Anterior cingulate cortex (tissue), 58 donors: ENCODE measurements at places on chromosomes 5 and 9.

DNA sequence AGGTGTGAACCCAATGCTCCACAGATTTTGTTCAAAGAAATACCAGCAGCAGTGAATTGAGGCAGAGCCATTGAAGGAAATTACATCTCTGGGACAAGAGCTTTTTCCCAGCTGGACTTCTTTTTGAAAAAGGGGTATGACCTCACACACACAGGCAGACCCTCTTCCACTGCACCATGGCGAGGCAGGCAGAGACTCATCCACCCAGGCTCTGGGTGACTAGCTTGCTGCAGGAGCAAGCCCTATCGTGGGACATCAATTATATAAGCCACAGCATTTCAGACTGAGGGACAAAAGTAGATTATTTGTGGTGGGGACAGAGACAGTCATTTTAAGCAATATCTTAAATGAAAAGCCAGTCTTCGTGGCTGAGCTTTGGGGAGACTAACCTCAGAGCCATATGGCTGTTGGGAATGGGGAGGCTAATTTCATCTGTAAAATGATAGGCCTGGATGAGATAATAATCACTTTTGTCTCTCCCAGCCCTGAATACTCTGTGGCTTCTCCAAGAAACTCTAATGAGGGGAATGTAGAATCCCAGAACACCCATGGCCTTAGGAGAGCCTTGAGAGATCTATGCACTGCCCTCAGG lies 113.1 kb upstream of the TNC start:
- DNase-seq: no peak

GRCh38 chr5:1934056-1934394 lies 51.3 kb upstream of the IRX4 start:
- no peak for DNase-seq

- no peak for DNase-seq
These were observed 77.6 kb upstream of the RASA1 start for GRCh38 chr5:87190041-87190440.

GRCh38 chr9:71637926-71638325 lies 130.4 kb downstream of the CEMIP2 start:
- DNase-seq: no peak

DNA sequence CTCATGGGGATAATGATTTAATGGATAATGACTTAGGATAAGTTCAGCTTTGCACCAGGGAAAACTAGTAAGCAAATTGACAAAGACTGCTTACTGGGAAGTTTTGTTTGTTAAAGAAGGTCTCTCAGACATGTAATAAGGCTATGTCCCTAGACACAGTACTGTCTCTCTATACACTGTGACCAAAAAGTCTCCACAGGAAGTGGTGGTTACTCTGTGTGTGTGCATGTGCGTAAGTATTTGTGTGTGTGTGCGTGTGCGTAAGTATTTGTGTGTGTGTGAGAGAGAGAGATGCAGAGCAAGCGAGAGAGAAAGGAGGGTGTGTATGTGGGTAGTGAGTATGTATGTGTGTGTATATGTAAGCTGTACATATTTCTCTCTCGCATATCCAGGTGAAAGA lies 229.6 kb downstream of the GLIS3 start:
- DNase-seq: no peak

GRCh38 chr5:127696683-127697082 lies 6.5 kb upstream of the CCDC192 start:
- DNase-seq: no peak

DNA sequence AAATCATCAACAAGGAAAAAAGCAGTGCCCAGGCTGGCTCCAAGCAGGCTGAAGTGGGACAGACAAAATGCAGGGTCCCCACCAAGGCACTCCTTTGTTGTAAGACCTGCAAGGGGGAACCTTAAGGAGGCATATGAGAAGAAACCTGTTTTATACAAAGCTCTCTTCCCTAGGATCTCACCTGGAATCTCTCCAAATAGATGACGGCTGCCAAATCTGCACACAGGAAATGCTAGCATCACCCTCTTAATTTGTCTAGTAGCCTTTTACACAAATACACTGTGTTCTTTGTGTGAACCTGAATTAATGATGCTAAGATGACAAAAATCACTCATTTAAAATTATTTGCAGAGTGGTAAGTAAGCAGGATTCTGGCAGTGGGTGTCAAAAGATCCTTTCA lies 280.2 kb downstream of the SPOCK1 start:
- DNase-seq: no peak

DNA sequence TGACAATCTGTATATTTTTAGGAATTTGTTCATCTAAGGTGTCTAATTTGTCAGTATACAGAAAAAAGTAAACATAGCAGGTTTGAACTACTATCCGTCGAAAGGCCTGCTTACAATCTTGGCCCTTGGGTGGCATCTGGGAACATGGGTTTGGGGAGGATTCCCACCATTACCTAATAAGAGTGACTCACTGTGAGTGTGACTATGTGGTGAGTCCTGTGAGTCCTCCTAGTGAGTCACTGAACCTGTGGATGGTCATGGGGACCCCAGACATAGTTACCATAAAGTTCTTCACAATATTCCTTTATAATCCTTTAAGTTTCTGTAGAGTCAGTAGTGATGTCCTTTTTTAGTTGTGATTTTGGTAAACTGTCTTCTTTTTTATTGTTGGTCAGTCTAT lies 37.0 kb downstream of the RNF130 start:
- no peak for DNase-seq

- DNase-seq: no peak
These were observed 103.3 kb downstream of the ESM1 start for GRCh38 chr5:54882101-54882500.
